ENCODE measurements at places on chromosomes 16 and 17.
A peak's percentile ranks its signal among the peaks of the same experiment; 100 is the strongest.

DNA sequence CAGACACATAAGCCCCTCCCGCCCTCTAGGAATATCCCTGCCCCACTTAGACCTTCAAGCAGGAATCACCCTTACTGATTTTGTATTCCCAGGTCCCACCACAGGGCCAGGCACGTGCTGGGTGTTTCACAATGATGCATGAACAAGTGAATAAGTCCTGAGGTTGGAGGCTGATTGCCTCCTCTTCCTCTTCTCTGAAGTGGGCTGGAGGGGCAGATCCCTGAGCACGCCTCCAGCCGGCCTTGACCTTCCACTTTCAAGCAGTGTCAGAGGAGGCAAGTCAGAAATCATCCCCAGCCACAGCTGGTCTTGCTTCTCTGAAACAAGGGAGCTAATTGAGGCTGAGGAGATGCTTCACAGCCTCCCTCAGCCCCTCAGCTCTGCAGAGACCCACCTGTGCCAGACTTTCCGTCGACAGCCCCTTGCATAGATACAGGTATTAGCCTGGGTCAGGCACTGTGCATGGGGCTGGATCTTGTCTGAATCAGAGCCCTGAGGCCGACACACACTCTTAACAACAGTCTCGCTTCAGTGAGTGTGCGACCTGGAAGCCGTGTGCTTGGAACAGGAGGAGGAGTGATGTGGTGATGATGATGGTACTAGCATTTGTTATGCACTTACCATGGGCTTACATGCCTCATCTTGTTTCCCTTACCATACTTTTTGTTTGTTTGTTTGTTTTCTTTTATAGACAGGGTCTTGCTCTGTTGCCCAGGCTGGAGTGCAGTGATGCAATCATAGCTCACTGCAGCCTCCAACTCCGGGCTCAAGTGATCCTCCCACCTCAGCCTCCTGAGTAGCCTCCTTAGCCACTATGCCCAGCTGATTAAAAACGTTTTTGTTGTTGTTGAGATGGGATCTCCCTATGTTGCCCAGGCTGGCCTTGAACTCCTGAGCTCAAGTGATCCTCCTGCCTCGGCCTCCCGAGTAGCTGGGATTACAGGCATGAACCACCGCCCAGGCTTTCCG is 15.0 kb downstream of the MRM1 start:
- no peak for DNase-seq

DNA sequence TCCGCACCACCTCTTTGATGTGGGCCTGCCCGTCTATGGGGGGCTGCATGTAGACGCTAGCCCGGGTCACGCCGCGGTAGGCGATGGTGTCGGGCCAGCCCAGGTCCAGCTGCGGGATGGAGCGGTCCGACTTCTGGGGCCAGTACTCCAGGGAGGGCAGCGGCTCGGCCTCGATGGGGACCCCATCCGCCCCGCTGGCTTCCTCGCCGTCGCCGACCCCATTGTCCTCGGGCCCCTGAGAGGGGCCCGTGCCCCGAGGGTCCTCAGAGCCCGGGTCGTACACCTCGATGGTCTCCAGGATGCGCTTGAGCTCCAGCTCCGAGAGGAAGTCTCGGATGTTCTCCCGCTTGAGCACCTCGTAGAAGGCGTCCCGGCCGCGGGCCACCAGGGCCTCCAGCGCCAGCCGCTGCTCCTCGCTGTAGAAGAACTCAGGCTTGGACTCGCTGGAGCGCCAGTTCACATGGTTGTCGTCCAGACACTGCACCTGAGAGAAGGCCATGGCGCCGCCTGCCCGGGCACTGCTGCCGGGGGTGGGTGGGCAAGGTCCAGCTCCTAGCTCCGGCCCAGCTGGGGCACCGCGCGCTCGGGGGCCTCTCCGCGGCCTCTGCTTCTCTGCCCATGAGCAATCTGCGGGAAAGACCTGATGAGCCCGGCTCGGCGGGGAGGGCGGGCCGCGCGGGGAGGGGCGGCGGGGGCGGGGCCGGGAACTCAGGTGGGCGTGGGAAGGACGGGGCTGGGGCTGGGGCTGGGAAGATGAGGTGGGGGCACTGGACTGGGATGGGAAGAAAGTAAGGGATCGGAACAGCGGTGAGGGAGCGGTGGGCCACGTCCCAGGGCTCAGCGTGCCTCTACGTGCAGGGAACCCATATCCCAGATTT is 782 bp downstream of the FAM83G start:
- no peak for DNase-seq

DNA sequence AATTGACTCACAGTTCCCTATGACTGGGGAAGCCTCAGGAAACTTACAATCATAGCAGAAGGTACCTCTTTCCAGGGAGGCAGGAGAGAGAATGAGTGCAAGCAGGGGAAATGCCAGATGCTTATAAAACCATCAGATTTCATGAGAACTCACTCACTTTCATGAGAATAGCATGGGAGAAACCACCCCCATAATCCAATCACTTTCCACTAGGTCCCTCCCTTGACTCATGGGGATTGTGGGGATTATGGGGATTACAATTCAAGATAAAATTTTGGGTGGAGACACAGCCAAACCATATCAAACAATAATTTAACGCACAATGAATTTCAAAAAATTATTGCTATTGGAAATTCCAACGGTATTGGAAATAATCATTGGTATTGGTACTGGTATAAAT is 15.1 kb downstream of the ABCA9 start:
- DNase-seq: no peak

- no peak for DNase-seq
These were observed 7.7 kb upstream of the SREBF1 start for GRCh38 chr17:17844500-17844899.

DNA sequence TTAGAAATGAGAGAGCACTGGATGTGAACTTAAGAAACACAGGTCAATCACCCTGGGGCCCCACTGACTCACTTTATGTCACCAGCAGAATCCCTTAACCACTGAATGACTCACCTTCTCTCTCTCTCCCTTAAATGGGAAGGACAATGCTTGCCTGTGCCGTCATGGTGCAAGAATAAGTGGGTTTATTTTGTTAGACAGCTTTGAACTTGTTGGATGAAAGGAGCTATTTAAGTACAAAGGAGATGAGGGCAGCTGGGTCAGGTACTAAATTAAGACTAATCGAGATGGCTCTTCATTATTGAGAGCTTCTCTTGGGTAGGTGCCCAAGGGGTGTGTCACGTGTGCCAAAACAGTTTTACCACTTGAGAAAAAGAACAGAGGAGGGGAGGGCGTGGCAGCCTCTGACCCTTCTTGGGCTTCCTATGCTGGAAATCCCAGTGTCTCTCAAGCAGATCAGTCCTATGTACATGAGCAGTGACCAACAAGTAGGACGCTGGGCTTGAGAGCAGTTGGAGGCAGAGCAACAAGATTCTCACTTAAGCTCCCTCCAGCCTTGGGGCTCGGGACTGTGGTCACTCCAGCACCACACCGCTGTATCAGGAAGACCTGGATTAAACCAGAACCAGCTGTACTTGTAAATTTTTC is 6.7 kb upstream of the KRT31 start:
- DNase-seq: no peak

GRCh38 chr17:51270636-51271035 is 10.3 kb downstream of the UTP18 start:
- no peak for DNase-seq

DNA sequence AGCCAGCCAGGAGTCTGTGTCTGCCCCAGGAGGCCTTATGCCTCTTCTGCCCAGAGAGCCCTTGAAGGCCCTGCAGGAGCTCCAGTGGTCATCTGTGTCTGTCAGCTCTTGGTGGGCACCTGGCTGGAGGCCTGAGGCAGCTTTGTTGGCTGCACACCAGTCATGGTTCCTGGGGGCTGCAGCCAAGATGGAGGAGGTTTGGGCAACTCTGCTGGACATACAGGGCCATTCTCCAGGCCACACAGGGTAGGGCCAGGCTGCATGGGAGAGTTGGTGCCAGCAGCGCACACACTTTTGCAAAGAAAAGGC is 29.4 kb downstream of the B9D1 start:
- DNase-seq: no peak

DNA sequence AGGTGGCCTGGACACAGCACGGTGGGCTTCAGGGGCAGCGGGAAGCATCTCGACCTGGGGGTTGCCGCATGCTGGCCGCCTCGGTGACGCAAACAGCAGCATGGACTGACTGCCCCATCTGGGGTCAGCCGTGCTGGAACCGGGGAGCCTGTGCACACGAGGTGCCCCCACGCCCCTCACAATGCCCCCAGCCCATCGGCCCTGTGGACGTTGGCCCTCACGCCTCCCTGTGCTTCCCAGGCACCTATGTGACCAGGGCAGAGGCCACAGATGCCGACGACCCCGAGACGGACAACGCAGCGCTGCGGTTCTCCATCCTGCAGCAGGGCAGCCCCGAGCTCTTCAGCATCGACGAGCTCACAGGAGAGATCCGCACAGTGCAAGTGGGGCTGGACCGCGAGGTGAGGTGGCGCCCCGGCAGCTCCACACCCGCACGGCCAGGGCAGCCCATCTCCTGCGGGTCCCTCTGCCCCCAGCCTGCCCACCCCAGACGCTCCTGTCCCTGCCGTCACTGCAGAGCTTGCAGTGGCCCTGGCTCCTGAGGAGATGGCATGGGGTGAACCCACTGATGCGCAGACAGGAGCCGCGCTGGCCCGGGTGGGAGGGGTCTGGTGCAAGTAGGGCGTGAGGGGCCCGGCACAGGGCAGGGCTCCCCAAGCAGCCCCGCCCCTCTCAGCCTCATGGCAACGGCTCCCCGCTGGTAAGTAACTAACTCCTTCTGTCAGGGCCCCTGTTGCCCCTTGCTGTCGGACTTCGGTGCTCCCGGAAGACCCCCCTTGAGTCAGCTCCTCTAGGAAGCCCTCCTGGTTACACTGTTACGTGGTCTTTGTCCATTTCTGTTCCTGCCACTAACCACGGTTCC is 13.6 kb downstream of the CDH15 start:
- DNase-seq: no peak

- DNase-seq: peak; percentile 82
These were observed 27.0 kb upstream of the NTN1 start for GRCh38 chr17:8994319-8994718.

DNA sequence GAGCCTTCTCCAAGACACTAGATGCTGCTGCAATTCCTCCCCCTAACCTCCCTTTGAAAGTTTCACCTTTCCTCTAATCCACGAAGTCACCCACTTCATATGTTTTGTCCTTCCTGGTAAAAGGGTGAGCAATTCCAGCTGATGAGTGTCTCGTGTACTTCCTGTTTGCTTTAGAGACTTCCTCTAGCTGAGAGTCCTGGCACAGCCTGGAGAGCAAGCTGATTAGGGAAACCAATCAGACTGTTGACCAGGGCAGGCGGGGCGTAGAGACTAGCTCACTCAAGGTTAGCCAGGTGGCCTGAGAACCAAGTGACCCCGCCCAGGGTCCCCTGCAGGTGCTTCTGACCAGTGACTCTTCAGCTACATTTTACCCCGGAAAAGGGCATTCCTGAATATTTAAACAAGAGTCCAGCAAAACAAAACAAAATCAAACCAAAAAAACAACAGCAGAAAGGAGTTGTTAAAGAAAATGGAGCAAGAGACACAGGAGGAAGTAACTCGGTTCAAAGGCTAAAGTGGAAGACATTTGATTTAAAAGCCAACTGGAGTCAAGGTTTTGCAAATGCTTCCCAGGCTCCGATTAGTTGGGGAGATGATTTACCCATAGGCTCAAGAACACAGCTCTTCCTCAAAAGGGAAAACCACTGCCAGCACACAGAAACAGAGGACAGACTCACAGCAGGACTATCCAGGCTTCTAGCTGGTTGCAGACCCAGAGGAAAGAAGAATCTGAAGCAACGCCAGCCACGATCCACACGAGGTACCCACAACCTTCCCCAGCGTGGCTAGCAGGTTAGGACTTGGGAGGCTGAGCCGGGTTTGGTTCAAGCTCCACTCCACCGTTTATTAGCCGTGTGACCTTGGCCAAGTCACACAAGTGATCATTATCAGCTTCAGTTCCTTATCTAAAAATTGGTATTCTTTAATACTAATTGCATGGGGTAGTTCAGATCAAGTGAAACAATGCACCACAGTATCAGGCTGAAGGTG is 13.4 kb downstream of the HSPB9 start:
- peak; percentile 51 for DNase-seq

GRCh38 chr17:70622368-70623260 is 453.3 kb downstream of the KCNJ2 start:
- DNase-seq: peak; percentile 83

DNA sequence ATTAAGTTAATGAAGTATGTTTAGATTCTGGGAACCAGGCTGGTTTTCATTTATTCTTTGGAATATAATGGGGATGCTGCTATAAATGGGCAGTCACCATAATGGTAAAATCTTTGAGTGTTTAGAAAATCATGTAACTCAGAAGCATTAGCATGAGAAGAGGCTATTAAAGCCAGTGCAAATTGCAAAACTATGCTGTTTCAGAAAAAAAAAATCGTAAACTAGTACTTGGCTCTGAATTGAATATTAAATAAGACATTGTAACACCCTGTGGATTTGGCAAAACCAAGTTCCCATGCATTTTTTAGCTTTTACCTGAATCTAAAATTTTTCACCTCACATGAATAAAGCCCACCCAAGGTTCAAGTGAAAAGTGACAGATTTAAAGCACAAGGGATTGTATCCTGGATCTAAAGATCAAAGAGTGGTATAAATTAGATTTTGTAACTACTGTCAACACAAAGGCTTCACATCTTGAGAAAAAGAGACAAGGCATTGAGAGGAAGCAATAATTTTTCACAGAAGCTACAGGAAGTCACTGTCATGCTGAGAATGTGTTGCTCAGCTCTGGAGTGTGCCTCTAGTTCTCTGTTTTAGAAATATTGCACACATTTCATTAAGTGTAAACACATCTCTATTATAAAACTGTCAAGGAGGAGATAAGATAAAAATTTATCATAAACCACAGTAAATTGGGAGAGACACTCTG is 142.2 kb downstream of the ABCA8 start:
- no peak for DNase-seq

- DNase-seq: no peak
These were observed 5.2 kb downstream of the IL32 start for GRCh38 chr16:3070608-3071111.

- peak; percentile 21 for DNase-seq
These were observed 36.1 kb downstream of the USP31 start for GRCh38 chr16:23113185-23113584.

DNA sequence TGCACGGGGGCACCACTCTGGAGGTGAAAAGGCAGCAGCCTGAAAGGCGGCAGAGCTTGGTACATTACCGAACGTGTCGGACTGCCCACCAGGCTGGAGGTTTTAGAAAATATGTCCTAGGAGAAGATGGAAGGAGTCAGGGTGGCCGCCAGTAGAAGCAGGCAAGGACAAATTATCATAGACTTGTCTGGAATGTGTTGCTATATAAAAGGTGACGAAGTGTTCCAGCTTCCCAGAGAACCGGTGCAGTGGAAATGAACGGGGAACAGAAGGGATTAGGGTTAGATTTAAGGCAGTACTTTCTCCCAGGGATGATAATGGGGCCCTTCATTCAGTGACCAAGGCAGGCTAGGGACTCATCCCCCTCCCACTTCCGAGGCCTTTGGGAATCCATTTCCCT is 27.4 kb downstream of the PIPOX start:
- DNase-seq: no peak

DNA sequence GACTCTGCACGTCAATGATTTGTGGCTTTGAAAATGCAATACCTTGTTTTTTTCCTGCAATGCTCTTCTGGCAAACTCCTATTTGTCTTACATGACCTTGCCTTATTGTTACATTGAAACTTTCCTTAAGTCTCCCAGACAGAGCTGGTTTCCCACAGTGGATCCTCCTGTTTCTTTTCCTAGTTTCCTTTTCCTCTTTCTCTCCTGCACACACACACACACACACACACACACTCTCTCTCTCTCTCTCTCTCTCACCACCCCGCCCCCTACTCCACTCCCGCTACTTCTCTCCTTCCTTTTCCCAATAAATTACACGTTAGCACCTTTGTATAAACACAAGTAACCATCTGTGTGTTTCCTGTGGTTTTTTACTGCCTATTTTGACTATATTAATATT is 2.3 kb downstream of the ORC6 start:
- no peak for DNase-seq

- DNase-seq: no peak
These were observed 9.7 kb upstream of the CLEC18A start for GRCh38 chr16:69941251-69942098.

Measured in WERI-Rb-1 (cell line).